ENCODE measurements at places on chromosomes 1 and 21.
A peak's percentile ranks its signal among the peaks of the same experiment; 100 is the strongest.

DNA sequence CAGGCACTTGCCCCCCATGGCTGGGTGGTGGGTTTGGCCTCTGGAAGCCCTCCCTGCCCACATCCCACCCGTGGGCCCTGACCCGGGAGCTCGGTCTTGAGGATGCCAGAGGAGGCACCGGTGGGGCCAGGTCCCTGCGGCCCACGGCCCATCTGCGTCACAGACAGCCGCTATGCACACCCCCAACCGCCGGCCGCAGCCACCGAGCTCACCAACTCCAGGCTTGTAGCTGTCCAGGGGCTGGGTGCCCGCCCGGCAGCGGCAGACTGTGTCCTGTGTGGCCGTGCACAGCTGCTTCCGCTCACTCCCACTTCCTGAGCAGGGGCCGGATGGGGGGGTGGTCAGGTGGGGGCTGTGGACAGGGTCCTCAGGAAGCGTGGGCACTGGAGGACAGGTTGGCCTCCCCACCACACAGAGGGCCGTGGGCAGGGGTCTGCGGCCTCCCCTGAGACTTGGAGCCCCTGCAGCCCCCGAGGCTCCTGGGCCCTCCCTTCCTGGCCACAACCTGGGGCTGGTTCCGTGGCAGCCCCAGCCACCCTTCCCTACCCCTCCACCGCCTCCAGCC is 1.1 kb downstream of the TNFRSF4 start:
- DNase-seq, result no peak

- DNase-seq, result no peak
These were observed 23.6 kb downstream of the XCL2 start for GRCh38 chr1:168520052-168520751.

GRCh38 chr1:208537198-208537597 is 293.0 kb upstream of the PLXNA2 start:
- DNase-seq, result no peak

DNA sequence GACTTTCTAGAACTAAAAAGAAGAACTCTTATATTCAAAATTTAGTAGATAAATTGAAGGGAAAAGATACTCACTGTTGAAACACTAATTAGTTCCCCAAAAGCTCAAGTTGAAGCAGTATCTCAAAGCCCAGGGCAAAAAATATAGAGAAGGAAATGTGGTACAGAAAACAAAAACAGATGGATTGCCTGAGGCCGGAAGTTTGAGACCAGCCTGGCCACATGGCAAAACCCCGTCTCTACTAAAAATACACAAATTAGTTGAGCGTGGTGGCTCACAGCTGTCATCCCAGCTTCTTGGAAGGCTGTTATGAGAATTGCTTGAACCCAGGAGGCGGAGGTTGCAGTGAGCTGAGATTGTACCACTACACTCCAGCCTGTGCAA is 36.0 kb downstream of the FAM177B start:
- no peak for DNase-seq

GRCh38 chr1:197439708-197440280 is 171.7 kb downstream of the CRB1 start:
- no peak for DNase-seq

GRCh38 chr1:233359431-233359830 is 31.9 kb downstream of the MAP3K21 start:
- no peak for DNase-seq

DNA sequence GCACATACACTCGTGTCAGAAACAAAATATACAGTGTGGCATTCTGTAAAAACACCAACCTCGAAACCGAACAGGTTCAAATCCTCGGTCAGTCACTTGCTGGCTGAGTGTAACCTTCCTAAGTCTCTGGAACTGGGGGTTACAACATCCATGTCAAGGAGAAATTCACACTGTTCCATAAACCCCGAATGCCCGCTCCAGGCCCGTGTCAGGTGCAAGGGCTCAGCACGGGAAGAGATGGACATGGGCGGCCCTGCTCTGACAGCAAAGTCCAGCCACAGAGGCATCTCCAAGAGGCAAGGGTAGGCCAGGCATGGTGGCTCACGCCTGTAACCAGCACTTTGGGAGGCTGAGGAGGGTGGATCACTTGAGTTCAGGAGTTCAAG is 79.5 kb downstream of the SLC66A1 start:
- no peak for DNase-seq

GRCh38 chr1:168567007-168567406 is 9.4 kb upstream of the XCL1 start:
- DNase-seq, result no peak

DNA sequence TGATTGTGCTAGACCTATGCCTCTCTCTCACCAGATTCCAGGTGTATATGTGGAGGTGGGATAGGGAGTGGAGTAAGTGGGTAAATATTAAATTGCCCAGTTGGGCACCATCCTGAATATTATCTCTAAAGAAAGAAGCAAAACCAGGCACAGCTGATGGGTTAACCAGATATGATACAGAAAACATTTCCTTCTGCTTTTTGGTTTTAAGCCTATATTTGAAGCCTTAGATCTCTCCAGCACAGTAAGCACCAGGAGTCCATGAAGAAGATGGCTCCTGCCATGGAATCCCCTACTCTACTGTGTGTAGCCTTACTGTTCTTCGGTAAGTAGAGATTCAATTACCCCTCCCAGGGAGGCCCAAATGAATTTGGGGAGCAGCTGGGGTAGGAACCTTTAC is at the start of gene FCER1A:
Gene FCER1A, plus strand, starts transcription at position 242 of the 400 bp plus-strand sequence. Its CDS starts 29 bp downstream, at position 271.
- no peak for DNase-seq

DNA sequence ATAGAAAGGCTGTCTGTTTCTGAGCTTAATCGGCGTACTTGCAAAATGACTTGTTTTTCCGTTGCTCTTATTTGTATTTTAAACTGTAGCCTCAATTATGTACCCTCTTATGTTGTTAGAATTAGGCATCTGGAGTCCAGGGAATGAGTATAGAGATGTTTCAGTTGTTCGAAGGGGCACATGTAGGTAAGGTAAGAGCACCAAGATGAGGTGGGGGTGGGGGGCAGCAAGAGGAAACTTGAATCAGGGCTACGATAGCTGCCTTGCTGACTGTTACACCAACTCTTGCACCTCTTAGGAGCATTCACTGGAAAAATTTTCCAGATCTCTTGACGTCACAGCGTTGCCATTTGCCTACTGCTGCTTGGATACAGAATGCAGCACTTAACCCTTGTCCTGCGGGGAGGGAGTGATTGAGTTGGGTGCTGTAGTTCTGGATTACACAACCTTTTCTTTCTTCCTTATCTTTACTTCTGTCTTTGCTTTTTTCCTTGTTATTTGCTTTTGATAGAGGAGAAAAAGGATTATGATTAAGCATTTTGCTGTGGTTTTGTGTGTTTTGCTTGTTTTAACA is 3.2 kb downstream of the ATP1B1 start:
- no peak for DNase-seq

GRCh38 chr1:205028924-205029323 is 14.1 kb upstream of the CNTN2 start:
- no peak for DNase-seq

GRCh38 chr1:217138799-217139466 is 415.7 kb upstream of the ESRRG start:
- no peak for DNase-seq

DNA sequence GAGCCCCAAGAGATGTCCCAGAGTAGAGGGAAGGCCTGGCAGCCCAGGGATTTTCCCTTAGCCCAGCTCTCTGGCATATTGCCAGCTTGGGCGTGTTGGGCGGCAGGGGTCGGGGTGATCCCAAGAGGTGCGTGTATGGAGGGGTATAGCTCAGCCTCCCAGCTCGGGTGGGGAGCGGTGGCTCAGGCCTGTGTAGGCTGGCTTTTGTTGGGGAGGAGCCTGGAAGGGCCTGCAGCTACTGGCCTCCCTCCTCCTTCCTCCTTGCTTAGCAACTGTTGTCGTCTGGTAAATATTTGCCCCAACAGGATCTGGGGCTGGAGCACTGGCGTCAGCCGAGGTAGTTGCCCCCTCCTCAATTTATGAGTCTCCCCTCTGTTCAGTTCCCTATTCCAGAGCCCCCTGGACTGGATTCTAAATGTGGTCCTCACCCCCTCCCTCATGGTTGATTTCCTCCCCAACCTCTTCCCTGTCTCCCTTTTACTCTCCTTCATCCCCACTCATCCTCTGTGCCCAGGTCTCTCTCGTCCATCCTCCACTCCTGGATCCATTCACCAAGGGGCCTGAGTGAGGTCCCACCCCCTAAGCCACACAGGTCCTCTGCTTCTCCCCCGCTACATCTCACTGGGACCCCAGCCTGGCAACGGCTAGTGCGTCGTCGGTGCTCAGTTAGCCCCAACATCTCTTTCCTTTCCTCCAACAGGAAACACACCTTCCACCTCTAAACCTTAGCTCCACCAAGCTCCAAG is 10.3 kb upstream of the LMNA start:
- peak; percentile 87 for DNase-seq
